ENCODE measurements at places on chromosomes 3 and 15.

DNA sequence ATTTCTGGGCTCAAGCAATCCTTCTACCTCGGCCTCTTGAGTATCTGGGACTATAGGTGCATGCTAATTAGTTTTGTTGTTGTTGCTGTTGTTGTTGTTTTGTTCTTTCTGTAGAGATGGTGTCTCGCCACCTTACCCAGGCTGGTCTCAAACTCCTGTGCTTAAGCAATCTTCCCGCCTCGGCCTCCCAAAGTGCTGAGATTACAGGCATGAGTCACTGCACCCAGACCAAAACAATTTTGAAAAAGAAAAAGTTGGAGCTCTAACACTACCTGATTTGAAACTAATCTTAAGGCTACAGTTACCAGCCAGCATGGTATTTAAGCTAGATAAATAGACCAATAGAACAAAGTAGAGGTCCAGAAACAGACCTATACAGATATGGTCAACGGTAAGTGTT, 29.8 kb downstream of the KPNA1 start:
- no peak for DNase-seq

- no peak for DNase-seq
Measured at GRCh38 chr3:148187296-148187695, 510.4 kb upstream of the AGTR1 start.

DNA sequence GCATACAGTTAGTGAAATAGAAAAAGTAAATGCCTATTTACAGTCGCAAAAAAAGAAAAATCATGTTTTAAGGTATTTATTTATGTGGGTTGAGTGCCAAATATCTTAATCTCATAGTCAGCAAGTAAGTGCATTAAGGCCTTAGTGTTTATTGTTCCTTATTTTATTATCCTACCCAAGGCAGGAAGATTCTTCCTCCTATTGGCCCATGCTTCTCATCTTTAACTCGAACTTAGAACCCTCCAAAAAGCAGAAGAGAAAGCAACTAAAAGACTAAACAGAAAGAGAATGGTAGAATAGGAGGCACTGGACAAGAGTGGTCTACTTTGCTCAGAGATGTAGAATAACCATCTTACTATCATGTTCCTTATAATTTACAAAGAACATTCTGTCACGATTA, 7.5 kb downstream of the RFX7 start:
- no peak for DNase-seq

- DNase-seq = no peak
Measured at GRCh38 chr15:90266485-90266884, 1.0 kb downstream of the NGRN start.

DNA sequence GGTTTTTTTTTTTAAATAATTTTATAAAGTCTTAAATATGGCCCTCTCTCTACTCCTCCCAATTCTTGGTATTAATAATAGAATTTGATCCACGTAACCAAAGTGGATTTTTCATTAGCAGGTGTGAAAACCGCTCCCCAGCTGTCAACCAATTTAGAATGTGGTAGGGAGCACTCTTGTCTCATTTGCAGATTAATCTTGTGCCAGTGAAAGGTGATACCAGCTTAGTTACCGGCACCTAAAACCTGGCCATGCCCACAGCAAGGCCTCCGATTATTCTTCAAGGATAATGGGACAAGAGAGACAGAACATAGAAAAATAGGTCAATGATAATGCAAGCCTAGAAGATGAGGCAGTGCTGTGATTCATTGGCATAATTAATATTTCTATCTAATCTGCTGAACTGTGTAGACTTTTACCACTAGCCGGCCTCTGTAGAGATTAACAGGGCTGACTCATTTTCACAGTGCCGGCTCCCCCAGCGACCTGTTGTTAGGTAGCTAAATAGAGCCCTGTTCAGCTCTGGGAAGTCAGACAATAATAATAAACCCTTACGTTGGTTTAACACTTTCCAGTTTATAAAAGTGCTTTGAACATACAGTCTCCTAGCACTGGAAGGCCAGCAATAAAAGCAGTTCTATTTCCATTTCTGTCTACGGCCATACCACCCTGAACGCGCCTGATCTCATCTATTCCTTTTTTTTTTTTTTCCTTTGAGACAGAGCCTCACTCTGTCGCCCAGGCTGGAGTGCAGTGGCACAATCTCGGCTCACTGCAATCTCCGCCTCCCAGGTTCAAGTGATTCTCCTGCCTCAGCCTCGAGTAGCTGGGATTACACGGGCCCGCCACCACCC, 102.9 kb downstream of the SHQ1 start:
- DNase-seq = no peak

GRCh38 chr15:37122703-37123102, 22.4 kb upstream of the MEIS2 start:
- DNase-seq = no peak

DNA sequence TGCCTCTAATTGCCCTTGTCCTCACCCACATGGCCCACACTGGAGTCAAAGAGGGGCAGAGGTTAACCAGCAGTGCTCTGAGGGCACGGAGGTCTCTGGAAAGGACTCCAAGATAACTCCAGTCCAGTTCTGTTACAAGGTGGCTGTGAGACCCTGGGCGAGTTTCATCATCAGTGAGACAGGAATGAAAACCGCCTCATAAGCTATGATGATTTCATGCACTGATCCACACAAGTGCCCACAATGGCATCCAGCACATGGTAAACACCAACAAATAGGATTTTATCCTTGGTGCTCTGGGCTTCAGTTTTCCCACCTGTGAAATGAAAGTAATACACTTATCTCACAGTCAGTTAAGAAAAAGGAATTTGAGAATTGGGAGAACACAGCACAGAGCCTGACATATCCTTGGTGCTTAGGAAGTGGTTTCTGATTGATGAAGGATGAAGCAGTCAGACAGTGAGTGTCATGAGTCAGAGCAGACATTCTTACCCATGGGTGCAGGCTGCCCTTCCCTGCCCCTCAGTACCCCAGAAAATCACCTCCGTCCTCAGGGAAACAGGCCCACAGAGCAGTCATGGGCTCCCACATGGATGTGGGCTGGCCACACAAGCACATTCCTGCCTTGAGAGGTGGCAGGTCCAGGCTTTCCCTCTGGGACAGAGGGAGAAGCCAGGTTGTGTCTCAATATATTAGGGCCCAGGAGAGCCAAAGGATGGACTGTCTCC, 48.4 kb downstream of the DAPK2 start:
- no peak for DNase-seq

DNA sequence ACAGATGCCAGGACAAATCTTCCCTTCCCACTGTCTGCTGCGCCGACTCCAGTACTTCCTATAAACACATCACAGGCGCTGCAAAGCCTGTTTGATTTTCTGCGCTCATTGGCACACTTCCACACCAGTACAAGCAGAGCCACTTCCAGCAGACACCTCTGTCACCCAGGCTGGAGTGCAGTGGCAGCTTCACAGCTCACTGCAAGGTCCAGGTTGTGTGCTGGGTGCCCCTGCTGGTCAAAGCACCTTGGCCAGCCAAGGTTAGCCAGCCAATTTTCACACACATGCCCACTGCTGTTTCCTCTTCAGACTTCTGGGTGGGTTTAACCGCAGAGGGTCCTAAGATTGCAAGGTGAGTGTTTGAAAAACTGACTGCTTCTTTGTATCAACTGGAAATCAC, 4.9 kb downstream of the CHDH start:
- no peak for DNase-seq

DNA sequence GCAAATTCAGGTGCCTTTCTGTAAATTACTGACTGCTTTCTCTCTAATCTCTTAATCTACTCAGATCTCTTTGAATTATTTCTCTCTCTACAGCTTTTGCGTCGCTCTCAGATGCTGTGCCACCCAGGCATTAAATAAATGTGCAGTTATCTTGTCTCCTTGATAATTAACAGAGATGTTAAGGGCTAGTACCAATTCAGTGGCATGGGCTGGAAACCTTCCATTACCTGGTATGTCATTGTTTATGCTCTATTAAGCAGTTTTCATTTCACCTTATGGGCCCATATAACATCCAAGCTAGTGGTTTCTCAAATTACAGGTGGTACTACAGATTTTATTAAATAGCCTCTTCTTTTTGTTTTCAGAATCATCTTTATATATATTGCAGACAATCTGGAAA, 66.0 kb downstream of the PEX5L start:
- DNase-seq = no peak

DNA sequence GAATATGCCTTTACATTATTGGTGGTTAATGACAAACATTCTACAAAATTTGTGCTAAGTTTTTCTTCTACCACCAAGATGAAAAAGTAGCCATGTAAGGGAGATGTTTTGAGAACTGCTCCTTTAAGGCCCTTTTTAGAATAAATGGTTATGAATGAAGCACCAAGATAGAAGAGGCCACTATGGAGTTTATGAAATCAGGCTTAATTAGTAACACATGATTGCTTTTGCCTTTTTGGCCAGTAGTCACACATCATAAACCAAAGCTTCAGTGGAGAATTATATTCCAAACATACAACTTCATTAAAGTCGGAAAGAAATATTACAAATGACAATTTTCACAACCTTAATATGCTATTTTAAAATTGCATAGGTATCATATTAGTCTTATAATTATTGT, 331.7 kb downstream of the RBMS3 start:
- no peak for DNase-seq

DNA sequence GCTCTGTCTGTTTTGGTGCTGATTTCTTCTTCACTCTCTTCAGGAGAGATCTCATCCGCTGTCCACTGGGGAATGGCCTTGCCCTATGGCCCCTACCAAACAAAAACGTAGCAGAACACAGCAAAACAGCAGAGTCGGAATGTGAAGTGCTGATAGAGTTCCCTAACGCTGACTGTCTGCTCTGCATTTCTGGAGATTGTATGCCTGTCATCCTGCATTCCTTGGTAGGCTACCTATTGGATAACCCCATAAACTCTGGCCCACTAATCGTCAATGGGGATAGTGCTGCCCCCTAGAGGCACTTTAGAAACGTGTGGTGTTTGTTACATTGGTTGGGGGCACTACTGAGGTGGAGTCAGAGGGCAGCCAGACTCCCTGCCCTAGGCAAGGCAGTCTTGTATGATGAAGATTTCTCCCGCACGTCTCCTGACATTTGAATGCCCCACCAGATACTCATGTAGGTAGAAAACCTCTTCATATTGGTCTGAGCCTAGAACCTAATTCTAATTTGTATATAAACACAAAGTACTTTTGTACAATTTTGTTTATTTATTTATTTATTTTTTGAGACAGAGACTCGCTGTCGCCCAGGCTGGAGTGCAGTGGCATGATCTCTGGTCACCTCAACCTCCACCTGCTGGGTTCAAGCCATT, 15.6 kb upstream of the MAGEF1 start:
- DNase-seq = peak; percentile 19

- no peak for DNase-seq
Measured at GRCh38 chr15:42239528-42240182, 31.6 kb upstream of the VPS39 start.

- no peak for DNase-seq
Measured at GRCh38 chr15:68609629-68610028, 30.8 kb downstream of the CORO2B start.

- DNase-seq = no peak
Measured at GRCh38 chr3:191702121-191702520, 241.2 kb downstream of the PYDC2 start.

- no peak for DNase-seq
Measured at GRCh38 chr3:143770391-143770790, 77.9 kb downstream of the SLC9A9 start.

DNA sequence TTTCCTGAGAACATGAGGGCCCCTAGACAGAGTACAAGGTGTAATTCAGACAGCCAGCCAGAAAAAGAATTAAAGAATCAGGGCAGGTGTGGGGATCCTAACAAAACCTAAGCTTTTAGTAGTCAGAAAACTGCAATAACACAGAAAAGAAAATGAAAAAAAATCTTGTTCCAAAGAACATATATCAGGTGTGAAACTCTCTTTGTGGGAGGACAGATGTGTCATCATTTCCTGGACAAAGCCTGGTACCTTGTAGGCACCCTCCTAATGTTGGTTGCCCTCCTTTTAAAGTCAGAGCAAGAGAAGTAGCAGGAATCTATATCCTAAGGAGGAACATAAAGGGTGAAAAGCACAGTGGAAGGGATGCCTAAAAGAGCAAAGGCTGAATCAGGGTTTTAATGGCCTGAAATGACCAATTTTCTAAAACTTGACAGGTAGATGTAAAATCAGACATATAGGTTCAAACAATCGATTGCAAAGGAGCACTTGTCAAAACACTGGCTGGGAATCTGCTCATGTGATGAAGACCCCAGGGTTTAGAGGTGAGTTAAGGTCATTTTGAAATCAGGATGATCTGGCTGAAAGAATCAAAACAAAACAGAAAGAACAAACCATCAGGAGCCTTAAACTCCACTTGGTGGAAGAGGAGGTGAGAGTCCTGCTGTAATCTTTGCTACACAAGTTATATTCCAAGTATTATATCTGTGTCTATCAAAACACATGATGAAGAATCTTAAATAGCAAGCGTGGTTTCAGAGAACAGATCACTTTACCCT, 54.9 kb downstream of the TGFBR2 start:
- DNase-seq = no peak

- DNase-seq = no peak
Measured at GRCh38 chr15:64634576-64635498, 140.6 kb downstream of the RBPMS2 start.

DNA sequence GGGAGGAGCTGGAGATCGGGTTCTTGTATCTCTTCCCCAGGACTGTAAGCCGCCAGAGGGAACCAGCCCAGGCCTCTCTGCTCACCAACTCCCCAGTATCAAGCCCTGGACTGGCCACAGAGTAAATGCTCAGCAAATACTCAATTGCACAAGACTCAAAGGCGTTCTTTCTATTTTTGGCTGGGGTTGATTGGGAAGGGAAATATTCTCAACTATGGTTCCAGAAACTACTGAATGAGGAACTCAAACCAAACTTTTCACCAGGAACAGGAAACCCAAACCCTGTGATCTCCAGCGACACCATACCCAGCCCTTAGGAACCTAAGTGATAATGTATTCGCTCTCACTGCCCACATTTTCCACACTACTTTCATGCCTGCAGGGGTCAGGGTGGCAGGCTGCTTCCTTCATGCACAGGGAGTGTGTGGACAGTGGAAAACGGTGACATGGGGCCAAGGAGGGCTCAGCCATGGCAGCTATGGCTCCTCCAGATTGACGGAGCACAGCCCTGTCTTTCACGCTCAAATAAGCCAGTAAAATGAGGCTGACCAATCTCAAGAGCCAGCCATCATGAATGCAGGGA, 124.7 kb upstream of the RAD18 start:
- DNase-seq = no peak

DNA sequence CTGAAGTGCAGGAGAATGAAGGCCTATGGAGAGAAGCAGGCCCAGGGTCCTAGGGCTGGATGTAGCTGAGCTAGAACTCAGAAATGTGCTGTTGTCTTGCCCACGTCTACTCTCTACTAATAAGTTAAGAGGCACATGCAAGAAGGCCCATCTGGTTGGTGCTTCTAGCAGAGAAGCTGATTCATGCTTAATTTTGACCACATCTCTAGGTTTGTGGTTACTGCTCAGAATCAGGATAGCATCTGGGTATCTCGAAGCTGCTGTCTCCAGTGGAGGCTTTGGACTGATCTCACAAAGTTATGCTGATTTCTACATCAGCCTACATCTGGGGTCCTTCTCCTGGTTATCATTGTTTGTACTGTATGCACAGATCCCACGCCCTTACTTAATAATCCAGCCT, 87.3 kb downstream of the CACNA1D start:
- DNase-seq = no peak

All from stimulated activated CD8-positive, alpha-beta memory T cell treated with anti-CD3 and anti-CD28 coated beads, Interleukin-15, amount 100 ng/mL, for 1 hour (primary cell).